ENCODE measurements at places on chromosomes 4 and X.
A peak's percentile ranks its signal among the peaks of the same experiment; 100 is the strongest.

- no peak for DNase-seq
Observed at GRCh38 chr4:139808381-139808807, 142.8 kb downstream of the MGST2 start.

DNA sequence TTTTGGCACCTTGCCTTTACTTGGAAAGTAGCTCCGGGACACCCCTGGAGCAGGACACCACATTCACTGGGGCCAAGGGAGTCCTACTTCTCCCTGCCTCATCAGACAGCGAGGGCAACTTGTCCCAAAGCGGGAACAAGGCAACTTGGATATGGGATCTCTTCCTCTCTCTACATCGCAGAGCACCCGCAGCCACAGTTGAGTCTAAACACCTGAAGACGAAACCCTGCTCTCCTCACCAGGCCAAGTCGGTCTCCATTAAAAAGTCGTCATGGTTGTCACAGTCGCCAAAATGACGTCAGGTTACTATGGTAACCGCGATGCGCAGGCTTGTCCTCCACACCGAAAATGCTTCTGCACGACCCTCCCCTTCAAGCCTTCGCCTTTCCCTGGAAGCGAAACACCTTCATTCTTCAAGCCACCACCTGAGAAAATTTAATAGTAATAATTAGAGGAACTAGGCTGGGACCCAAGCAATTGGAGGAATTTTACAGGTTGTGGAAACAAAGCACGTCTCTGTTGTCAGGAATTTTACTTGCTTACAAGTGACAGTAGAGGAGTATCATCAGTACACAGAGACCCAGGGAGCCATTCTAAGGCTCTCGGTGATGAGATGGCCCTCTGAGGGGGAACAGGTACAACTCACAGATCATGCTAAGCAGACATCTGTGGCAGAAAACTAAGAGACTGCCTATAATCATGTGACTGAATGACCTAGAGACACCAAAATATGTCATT, 30.5 kb upstream of the TCEAL4 start:
- DNase-seq = peak; percentile 74

GRCh38 chrX:37745835-37746217, 34.0 kb upstream of the CYBB start:
- no peak for DNase-seq

DNA sequence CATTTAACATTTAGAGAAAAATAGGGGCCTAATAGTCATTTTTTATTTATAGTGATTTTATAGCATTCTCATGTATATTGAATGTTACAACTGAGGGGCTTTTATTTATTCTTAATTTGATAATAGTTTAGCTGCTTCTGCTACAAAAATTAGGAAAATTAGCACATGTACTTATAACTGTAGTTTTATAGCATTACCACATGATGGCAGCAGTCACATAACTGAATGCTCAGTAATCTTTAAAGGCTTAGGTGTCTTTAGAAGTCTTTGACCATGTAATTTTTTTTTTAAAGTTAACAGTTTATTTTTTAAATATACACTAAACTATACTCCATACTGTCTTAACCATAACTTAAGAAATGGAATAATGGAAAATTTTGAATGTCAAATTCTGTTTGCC, 136.6 kb downstream of the STAG2 start:
- DNase-seq = no peak

DNA sequence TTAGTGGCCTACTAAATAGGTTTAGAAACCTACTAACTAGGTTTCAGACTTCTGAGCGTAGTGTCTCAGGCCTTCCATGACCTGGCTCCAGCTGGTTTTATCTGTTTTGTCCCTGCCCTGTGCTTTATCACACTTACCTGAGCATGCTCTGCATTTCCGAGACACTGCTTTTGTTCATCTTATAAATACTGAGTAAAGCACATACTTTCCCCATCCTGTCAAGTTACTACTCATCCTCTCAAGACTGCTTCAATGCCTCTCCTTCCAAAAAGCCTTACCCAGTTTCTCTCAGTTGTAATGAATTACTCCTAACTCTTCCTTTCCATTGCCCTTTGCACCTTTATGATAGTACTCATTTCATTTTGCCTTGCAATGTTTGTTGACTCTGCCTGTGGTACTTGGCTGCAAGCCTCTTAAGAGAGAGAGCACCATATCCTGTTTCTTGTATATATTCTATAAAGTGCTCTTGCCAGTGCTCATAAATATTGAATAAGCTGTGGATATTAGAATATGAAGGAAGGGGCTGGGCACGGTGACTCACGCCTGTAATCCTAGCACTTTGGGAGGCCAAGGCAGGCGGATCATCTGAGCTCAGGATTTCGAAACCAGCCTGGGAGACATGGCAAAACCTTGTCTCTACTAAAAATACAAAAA, 34.4 kb downstream of the SLAIN2 start:
- DNase-seq = no peak

Measured in stimulated activated CD8-positive, alpha-beta memory T cell treated with anti-CD3 and anti-CD28 coated beads, Interleukin-4, amount 100 ng/mL, for 48 hours (primary cell).